ENCODE measurements at places on chromosomes 2 and 18.

DNA sequence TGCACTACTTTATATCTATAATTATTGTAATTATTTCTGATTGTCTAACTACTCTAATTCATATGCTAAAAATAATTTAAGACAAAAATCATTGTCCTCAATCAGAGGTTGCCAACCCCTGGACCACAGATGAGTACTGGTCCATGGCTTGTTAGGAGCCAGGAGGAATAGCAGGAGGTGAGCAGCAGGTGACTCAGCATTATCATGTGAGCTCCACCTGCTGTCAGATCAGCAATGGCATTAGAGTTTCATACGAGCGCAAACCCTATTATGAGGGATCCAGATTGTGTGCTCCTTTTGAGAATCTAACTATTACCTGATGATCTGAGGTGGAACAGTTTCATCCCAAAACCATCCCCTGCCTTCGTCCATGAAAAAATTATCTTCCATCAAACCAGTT is 1434.4 kb downstream of the LRP1B start:
- DNase-seq, result no peak

GRCh38 chr2:144083211-144083610 is 436.7 kb downstream of the ZEB2 start:
- no peak for DNase-seq

- no peak for DNase-seq
These were observed 221.5 kb downstream of the RIT2 start for GRCh38 chr18:42893977-42894376.

DNA sequence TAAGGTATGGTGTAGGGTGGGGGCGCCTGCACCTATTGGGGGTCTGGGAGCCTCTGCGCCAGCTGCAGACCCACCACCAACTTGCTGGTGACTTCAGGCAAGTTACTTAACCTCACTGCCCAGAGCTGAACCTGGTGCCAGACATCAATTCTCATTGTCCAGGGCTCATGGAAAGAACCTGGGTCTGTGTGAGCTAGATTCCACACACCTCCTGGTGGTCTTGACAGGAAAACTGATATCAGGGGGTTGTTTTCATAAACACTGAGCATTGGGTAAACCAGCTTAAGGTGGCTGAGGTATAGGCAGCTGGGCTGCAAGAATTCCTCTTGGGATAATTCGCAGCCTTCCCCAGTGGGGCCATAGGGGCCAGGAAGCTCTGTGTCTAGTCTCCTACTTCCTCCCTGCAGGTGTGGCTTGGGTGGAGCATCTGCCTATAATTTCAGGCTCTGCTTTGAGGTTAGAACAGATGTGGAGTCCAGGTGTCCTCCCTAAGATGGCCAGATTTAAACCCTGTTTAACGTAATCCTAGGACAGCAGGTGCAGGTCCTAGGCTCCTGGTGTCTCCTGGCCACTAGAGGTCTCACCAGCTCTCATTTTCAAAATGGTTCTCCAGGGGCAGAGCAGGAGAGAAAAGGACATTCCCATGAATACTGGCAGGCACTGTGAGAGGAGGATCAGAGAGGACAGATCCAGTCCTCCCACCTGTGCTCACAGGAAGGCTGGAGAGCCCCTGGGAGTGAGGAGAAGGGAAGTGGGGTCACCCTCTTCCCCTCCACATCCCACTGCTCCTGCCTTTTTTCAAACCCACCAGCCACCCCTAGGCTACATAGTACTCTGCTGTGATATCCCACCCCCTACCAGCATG is 100.4 kb upstream of the SMAD2 start:
- peak; percentile 22 for DNase-seq

- no peak for DNase-seq
These were observed 3.1 kb upstream of the ABCB11 start for GRCh38 chr2:169034256-169034655.

GRCh38 chr2:49306925-49307324 is 152.6 kb upstream of the FSHR start:
- DNase-seq, result no peak

DNA sequence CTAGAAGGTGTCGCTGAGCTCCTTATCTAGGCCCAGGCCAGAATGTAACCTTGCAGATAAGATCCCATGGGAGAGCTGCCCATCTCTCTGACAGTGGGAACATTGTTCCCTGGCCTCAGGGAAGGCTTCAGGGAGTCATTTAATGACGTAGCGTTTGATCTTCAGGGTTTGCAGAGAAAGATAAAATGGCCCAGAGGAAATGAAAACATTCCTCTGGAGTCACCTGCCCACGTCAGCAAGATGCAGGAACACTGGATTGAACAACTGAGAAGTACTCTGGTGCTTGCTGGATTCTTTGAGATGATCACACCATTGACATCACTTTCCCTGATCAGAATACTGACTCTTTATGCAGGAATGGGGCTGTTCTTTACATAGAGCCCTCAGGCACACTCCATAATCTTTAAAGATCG is 51.6 kb downstream of the MAPK4 start:
- DNase-seq, result no peak

- no peak for DNase-seq
These were observed 42.4 kb upstream of the DDX18 start for GRCh38 chr2:117771969-117772630.

DNA sequence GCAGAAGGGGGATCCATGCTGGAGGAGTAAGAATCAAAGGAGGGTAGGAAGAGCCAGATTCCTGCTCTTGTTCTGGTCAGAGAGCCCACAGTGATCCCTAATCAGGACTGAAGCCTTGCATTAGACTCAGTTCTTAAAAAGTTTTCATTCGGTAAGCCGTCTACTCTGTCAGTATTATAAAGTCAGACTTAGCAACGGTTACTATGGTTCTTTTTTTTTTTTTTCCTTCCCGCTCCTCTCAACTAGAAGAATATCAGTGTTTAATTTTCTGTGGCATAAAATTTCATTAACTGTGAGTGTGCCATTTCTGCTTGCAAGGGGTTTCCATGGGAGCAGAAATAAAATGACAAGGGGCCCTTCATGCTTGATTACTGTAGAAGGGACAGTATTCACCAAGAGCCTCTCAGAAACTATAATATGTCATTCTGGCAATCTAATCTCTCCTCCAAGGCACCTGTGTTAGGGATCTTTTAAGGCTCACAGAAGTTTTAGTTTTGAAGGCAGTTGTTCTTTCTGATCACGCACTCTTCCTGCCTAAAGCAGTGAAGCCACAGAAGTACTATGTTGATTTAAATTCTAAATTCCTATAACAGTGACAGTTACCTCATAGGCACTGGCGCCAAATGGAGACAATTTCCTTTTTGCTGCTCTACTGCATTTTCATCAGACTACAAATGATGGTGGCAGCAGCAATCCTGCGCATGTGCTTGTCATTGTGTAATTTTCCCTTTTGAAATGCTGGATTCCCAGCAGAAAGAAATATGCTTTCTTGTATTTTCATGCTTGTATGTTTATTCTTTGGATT is 57.0 kb downstream of the OSBPL6 start:
- no peak for DNase-seq

GRCh38 chr2:85441864-85442263 is 23.4 kb downstream of the SH2D6 start:
- DNase-seq, result no peak

- no peak for DNase-seq
These were observed 1.5 kb downstream of the STRADB start for GRCh38 chr2:201452922-201453643.

DNA sequence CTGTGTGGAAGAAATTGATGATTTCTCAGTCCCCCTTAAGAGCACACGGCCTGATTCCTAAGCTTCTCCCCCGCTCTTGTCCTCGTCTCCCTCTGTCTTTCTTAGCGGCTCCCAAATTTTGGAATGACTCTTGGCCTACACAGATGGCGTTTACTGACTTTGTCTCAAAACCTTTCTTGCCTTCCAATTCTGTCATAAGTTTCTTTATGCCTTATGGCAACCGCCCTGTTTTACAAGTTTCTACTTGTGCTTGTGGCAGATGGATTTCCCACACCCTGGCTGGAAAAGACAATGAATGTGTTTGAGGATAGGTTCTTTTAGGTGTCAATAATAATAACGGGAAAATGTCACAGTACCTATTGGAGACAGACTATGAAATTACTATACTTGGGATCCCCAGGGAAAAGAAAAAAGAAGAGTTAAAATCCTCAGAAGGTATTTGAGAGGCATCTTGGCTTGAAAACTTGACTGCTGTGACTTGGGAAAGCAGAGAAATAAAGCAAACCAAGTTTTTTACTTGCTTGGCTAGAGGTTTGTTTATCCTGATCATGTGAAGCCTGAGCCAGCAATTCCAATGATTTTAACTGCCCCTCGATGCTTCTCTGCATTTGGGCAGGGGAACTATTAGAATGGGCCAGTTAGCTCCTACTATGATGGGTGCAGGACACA is 276.4 kb downstream of the HRH4 start:
- DNase-seq, result no peak

Measured in activated CD4-positive, alpha-beta T cell treated with anti-CD3 and anti-CD28 coated beads for 48 hours (primary cell).